Activated CD8-positive, alpha-beta memory T cell treated with anti-CD3 and anti-CD28 coated beads for 4 hours (primary cell): ENCODE measurements at places on chromosomes 4 and X.

GRCh38 chrX:104482757-104483156, 83.2 kb upstream of the IL1RAPL2 start:
- DNase-seq, result no peak

DNA sequence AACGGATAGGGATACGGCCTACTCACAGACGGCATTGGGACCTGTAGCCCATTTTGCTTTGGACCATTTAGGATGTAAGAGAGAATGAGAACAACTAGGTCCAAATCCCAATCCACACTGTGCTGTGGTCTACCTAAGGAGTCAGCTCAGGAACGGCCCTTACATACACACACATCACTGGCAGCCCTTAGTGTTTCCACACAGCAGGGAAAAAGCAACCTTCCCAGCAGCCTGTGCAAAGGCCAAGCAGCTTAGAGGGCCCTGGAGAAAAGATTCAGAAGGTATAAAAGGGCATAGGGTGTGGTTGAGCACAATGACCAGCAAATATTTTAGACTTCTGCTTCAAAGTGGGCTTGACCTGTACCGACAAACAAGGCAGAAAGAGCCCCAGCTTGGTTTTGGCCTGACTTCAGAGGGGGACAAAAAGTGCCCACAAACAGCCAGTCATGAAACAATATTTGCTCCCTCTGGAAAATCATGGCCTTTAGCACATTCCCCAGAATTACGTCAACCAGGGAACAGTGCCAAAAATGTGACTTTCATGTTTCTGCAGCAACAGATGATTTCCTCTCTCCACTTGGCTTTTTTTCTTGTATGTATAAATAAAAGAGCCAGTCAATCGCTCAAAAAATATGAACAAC, 359.5 kb upstream of the FGF16 start:
- no peak for DNase-seq

- no peak for DNase-seq
Observed at GRCh38 chr4:11503166-11503565, 74.5 kb upstream of the HS3ST1 start.

GRCh38 chrX:72105436-72105835, 26.3 kb downstream of the RTL5 start:
- DNase-seq, result no peak

- DNase-seq, result no peak
Observed at GRCh38 chr4:184335520-184335919, 117.8 kb upstream of the ENPP6 start.

- peak; percentile 3 for DNase-seq
Observed at GRCh38 chr4:8607603-8608481, 15.3 kb downstream of the CPZ start.

DNA sequence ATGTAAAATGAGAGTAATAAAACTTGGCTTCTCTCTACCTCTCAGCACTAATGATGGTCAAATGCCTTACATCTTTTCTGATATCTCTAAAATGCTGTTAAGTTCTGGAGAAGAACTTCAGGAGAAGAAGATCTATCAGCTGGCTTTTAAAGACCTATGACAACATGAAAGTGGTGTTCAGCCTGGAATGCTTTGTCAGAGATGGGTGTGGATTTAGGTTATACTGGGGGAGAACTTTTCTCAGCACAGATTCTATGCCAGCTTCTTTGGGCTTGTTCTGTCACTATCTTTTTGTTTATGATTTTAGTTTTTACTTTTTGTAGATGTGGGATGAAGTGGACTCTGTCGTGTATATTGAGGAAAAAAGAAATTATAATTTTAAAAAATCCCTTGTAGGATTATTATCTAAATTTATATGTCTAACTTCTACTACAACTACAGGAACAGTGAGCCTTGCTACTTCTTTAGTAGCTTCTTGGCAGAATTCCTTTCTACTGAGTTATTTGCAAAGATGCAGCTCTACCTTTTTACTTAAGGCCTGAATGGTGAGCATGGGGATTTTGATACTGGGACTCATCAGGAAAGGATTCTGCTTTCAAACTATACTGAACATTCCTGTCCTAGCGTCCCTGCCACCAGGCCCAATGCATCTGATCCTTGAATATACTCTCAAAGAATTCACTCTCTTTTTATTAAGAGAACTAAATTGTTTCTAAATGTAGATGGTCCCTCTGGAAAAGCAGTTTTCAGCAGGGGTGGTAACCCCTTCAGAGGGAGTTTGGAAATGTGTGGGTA, 19.6 kb downstream of the CYP2U1 start:
- DNase-seq, result no peak

GRCh38 chr4:126568652-126569570, 1063.8 kb upstream of the INTU start:
- no peak for DNase-seq

DNA sequence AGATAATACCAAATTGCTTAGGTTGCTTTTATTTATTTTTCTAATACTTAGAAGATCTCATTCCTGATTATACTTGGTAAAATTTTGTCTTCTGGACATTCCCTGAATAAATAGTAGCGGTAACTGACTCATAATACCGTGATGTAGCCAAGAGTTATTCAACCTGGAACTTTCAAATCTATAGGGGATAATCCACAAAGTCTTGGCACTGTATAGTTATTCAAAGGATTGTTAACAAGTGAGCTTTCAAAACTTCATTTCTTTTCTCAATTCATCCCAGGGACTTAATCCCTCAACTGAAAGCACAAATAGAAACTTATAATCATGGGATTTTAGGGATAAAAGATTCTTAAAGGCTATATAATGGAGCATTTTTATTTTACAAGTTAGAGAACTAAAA, 1383.3 kb downstream of the FAM133A start:
- no peak for DNase-seq

DNA sequence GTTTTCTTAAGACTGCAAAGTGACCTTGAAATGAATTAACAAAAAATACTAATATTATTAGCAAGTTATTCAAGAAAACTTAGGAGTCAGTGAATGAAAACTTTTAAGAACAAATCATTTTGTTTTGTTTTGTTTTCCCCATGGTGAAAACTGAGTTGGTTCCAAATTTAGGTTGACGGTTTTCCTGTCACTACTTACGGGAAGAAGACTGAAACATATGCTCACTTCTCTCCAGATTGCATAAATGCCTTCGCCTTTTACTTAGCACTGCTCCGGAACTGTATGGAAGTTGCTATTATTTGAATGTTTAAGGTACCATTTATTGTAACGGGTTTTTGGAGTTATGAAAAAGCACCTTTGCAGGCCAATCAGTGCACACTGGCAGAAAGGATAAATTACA, 42.8 kb downstream of the DOCK11 start:
- no peak for DNase-seq

- DNase-seq, result no peak
Observed at GRCh38 chr4:140014284-140014683, 139.7 kb downstream of the MAML3 start.

DNA sequence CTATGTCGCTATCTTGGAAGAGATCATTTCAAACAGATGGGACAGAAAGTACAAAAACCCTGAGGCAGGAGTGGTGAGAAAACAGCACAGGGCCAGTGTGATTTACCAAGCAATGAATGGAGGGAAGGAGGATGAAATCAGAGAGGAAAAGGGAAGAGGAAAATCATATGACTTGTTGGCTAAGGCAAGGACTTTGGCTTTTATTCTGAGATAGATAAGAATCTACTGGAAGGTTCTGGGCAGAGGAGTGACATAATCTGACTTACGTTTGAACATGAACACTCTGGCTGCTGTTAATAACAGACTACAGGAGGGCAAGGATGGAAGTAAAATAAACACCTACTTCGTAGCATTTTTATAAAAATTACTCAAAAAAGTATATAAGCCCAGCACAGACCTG, 207.8 kb upstream of the SLC7A11 start:
- DNase-seq, result no peak

- DNase-seq, result no peak
Observed at GRCh38 chr4:113825272-113825671, 63.7 kb upstream of the CAMK2D start.

GRCh38 chr4:140969296-140969695, 164.0 kb downstream of the RNF150 start:
- no peak for DNase-seq

GRCh38 chrX:155747520-155747919, 133.6 kb upstream of the VAMP7 start:
- no peak for DNase-seq

- no peak for DNase-seq
Observed at GRCh38 chr4:7973545-7973981, 33.9 kb upstream of the AFAP1 start.

DNA sequence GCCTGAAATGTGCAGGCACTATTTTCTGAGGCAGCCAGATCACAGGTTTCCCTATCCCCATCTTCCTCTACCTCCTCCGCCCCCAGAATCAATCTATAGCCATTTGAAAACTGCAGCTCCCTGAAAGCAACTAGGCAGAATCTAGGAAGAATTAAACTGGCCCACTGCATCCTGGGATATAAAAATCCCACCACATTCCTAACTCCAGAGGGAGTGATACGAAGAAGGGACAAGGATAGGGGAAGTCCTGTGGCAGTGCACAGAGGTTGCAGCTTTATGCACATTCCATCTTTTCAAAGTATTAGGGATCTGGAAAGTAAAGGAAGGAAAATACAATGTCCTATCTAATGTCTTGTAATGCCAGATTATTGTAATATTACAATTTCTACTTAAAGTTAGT, 18.3 kb upstream of the HERC3 start:
- no peak for DNase-seq

- DNase-seq, result no peak
Observed at GRCh38 chrX:68059469-68059868, 373.8 kb downstream of the OPHN1 start.

DNA sequence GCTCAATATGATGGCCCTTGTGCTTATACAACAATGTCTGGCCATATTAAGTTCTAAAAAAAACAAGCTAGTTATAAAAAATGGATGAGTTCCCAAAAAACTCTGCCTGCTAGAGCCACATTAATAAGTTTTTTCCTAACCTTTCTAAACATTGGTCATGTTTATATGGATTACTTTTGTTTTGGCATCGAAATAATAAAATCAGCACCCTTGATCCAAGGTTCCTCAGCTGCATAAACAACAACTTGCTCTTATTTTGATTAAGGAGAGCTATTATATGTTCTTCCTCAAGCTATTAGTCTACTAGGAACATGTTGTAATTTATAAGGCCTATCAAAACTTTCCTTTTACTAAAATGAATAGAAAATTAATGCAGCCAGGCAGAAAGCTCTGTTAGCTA, 48.4 kb downstream of the UNC5C start:
- DNase-seq, result no peak

DNA sequence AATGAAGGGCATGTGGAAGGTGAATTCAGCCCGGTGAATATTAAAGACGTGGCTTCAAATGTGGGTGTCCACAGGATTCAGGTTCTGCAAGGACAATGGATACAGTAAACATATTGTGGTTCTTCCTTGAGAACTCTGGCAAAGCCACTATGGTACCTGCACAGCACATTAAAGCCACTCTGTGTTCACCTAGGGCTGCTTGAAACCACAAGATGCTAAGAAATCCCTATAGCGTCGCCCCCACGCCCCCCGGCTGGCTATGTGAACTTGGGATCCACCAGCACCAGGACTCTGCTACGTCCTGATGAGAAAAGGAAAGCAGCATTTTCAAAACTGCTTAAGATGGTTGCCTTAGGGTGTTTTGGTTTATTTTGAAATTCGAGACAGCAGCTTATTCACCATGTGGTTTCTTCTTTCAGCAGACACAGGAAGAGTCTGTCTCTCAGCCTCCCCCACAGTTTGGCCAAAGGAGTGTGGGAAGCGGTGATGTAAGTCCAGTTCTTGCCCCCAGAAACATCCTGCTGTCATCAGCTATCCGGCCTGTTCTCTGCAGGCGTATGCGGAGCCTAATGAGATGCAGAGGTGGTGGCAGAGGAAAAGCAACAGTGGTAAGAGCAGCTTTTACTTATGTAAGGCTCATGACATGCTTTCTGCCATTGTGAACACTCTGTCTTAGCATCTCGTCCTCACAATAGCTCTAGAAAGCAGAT, 111.5 kb downstream of the AFAP1 start:
- DNase-seq, result peak; percentile 39

DNA sequence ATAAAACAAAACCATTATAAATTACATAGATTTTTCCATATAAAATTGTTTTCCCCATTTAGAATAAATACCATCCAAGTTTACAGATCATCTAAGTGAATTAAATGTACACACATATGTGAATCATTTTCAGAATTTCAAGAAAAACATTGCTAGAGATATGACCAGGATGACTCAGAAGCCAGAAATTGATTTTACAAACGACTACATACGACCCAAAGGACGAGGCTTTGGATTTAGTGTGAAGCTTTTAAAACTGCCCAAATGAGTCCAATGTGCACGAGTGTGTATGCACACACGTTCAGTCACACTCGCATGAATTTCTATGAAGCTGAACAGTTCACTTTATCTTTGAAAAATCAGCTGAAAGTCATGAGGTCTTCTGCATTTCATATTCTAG, 37.9 kb downstream of the MFAP3L start:
- DNase-seq, result no peak

DNA sequence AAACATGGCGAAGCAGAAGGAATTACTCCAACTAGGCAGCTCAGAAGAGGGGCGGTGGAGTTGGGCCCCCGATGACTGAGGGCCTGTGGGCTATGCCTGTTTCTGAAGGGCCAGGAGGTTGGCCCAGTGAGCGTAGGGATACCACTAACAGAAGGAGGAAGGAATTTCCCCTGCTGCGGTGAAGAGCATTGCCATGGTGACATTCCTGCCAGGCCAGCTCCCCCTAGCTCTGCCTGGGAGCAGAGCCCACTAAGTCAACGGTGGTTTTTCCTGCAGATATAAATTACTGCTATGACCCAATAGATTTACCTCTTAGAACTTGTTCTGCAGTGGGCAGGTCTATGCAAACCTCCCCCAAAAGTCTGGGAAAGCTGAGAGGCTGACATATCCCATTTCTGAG, 28.9 kb upstream of the HMX1 start:
- DNase-seq, result no peak

DNA sequence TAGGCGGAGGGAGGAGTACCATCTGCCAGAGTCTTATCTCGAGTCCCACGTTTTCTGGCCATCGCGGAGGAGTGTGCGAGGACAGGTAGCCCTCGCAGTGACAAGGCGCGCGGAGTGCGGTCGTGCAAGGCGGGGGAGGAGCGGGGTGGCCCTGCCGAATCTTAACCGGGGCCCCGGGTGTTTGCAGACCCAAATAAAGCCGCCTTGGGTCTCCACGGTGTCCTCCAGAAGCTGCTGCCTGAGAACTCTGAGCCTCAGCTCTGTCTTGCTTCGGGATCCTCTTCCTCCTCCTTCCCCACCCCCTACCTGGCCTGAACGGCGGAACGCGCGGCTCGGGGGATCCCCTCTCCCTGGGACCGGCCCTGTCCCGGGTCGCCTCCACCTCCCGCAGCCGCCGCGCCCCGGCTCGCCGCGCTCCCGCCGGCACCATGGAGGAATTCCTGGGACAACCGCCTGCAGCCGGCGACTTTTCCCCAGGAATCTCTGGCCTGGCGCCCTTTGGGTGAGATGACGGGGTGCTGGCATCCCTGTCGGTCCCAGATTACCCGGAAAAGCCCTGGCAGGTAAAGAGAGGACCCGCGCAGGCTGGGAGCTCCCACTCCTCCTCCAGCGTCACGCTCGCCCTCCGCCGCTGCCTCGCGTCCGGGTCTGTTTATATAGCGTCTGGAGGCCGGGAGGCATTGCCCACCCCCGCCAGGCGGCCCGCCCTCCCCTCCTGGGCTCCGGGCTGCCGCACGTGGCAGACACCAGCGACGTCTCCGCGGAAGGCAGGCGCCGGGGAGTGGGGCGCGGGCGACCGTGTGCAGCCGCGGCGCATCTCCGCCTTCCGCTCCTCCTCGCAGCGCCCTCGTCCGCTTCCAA, at the start of gene GALNTL6:
Gene GALNTL6 (plus strand): TSS at position 740 of the 861 bp plus-strand sequence.
- DNase-seq, result no peak

GRCh38 chr4:41452484-41453225, 85.3 kb upstream of the LIMCH1 start:
- no peak for DNase-seq

GRCh38 chr4:122533841-122534240, 77.3 kb upstream of the IL2 start:
- no peak for DNase-seq

- no peak for DNase-seq
Observed at GRCh38 chrX:153876112-153876491, 9.9 kb downstream of the L1CAM start.
